ENCODE measurements at places on chromosomes 7 and 10.

DNA sequence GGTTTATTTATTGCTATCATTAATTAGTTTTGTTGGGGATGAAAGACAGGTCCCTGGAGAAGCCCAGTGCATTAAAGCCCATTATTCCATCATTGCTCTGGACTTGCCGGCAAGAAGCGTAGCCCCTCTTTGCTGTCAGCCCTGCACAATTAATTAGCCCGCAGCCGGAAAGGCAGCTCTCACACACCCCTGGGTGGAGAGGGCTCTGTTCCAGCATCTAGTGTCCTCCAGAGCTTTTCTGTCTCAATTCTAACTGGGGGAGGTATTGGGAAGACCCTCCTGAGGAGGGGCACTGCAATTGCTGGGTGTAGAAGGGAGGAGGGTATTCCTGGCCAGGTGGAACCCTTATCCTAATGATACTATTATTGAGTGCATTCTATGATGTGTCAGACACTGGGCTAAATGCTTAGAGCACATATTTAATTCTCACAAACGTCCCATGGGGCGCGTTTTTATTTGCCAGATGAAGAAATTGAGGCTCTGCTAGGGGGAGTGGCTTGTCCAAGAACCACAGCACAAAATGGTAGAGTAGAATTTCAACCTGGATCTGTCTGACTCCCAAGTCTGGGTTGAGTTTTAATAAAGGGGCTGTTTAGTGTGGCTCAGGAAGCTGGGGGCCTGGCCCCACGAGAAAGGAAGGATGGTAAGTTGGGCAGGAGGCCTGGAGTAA is 148.1 kb upstream of the PCBD1 start:
- DNase-seq: no peak

GRCh38 chr10:60954035-60954434 is 10.1 kb upstream of the RHOBTB1 start:
- DNase-seq: no peak

GRCh38 chr7:36284456-36285090 is 105.1 kb upstream of the ANLN start:
- DNase-seq: no peak

- DNase-seq: no peak
These were observed 22.6 kb downstream of the PDIA4 start for GRCh38 chr7:149005427-149006344.

- peak; percentile 8 for DNase-seq
These were observed 6.7 kb upstream of the SMNDC1 start for GRCh38 chr10:110311357-110311949.

DNA sequence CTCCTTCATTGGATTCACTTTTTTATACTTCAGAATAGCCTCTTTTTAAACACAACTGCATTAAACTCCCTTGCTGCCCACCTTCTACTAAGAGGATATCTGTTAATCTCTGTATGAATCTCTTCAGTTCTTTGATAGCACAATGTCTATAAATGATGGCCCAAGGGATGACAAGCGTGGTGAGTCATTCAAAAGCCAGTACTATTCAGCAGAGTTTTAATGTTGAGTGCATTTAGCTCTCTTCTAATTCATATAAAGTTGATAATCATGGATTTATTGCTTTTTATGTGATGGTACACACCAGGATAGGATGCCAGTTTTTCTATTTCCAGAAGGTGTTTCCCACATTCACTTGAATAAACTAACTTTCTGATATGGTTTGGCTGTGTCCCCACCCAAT is 57.4 kb upstream of the HECTD2 start:
- no peak for DNase-seq

DNA sequence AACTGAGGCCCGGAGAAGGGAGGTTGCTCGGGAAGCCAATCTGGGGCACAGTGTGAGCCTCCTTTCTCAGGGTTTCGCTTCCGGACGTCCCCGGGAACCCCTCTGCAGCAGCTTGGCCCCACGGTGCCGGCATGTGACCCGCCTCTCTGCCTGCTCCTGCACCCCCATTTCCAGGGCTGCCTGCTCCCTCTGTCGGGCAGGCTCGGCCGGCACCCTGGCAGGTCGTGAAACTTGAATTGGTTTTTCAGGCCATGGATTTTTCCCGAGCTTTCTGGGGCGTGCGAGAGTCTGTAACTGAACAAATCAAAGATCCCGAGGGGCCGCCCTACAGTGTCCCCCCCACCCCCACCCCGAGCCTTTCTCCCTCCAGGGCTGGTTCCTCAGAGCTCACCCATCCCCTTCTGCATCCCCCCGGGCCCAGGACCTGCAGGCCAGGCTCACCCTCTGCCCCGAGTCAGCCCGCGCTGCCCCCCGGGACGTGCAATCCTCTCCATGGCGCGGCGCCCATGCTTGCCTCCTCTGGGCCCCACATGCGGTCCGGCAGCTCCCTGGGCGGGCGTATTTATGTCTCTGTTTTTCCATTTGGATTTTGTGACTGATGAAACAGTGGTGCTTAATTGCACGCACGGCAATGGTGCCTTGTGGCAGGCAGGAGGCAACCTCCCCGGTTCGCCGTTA is 58.1 kb downstream of the UNCX start:
- DNase-seq: no peak

DNA sequence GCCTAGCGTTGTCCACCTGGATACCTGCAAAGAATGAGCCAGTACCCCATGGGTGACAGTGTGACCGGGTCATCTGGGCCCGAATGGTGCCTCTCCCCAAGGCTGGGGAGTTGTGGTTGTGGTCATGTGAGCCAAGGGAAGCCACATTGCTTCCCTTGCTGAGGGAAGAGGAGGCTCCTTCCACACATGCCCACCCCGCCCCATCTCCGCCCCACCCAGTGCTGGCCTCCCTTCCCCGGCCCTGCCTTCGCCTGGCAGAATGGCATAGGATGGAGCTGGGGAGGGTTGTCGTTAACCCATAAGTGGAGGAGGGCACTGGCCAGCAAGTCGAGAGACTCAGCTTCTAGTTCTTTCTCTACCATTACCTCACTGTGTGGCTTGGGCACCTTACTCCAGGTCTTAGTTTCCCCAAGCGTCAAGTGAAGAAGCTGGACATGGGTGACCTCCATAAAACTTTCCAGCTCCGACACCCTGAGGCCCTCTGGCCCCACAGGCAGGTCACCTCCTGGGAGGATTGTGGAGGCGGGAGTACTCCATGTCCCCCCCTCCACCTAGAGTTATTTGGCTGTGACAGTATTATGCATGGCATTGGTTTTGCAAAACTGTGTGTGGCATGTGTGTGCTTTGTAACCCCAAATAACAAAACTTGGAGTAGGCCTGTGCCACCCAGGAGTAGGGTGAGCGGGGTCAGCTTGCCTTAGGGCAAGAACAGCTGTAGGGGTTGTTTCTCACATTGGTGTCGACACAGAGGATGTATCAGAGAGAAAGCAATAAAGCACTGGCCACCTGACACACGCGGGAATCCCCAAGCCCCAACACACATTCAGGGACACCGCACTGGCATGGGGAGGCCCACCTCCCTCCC is 90.5 kb upstream of the MACROH2A2 start:
- DNase-seq: no peak

- peak; percentile 16 for DNase-seq
These were observed 32.4 kb upstream of the MTPN start for GRCh38 chr7:136009488-136010079.

GRCh38 chr7:39620486-39620885 is 2.9 kb upstream of the RALA start:
- DNase-seq: no peak

- no peak for DNase-seq
These were observed 259.1 kb downstream of the PRPF18 start for GRCh38 chr10:13845897-13846296.

DNA sequence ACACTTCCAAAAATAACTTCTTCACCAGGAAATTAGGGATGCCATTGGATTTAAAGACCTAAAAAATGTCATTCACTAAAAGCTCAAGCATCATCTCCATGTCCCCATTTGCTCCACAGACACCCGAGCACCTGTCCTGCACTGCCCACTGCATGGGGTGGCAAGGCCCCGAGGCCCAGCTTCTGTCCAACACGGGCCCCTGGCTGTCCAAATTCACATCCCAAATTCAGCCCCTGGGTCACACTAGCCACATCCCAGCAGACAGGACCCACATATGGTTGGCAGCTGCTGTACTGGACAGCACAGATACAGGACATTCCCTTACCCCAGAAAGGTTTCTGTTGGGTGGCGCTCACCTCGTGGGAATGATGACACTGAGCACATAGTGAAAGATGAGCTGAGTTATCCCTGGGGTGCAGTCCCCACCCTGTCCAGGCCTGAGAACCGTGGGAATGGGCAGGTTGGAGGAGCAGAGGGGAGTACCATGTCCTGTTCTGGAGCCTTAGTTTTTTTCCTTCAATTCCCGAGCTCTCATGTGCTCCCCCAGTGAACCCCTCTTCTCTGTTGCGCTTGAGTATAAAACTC is 55.3 kb downstream of the CSGALNACT2 start:
- no peak for DNase-seq

DNA sequence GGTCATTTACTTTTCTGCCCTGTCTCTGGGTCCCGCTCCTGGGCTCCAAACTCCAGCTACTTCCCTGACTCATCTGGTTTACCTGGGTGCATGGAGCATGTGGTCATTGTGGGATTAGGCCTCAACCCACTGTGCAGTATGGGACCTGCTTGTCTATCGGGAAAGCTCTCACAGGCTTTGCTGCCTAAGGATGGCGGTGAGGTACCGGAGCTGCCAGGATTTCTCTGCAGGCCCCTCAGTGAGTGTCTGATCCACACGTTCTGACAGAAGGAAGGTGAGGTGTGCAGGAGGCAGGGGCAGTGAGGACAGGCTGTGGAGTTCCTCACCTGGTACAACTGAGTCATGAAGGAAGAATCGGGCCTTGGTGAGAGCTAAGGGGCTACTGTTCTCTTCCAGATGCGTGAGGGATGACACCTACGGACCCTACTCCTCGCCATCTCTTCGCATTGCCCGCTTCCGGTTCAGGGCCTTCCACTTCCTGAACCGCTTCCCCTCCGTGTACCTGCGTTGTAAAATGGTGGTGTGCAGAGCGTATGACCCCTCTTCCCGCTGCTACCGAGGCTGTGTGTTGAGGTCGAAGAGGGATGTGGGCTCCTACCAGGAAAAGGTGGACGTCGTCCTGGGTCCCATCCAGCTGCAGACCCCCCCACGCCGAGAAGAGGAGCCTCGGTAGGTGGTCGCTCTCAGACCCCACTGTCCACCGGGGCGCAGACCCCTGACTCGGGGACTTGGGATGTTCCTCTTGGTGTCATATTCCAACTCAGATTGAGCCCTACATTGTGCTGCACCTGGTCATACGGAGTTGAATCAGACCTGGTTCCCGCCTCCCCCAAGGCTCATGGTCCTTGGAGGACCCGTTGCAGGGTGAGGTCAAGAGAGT is 56.7 kb downstream of the C10orf120 start:
- DNase-seq: no peak

DNA sequence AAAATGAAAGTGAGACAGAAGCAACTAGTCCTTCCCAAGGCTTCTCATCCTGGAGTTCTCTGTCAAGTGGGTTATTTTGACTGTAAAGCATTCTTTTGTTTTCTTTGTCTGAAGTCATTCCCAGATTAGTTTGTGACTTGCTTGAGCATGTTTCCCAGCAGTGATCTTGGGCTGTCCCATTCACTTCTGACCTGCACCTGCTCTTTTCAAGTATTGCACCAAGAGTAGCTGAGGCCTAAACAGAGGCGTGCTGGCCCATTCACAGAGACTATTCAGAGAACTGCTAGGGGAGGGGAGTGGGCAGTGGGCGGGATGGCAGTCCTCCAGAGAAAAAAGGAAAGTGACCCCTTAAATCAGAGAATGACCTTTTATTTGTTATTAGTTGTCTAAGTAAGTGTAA is 61.3 kb downstream of the CACNA2D1 start:
- no peak for DNase-seq

GRCh38 chr10:59361663-59362143 is 646 bp downstream of the FAM13C start:
- no peak for DNase-seq

DNA sequence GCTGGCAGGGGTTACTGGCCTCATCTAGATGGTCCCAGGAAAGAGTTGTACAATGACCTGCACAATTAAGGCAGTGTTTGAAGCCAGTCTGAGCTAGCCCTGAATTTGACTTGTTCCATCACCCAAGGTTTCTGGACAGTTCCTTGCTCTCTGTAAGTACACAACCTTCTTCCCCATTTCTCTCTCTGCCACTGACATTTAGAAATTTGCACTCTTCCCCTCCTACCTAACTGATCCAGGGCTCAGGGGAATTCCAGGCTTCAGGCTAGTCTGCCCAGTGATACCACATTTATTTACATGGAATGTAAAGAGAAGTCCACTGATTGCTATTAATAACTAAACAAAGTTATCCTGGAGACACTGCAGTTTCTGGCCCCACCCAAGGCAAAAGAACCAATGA is 139.0 kb upstream of the GPR26 start:
- DNase-seq: no peak

- peak; percentile 52 for DNase-seq
These were observed 5.4 kb upstream of the DMTF1 start for GRCh38 chr7:87146740-87147386.

DNA sequence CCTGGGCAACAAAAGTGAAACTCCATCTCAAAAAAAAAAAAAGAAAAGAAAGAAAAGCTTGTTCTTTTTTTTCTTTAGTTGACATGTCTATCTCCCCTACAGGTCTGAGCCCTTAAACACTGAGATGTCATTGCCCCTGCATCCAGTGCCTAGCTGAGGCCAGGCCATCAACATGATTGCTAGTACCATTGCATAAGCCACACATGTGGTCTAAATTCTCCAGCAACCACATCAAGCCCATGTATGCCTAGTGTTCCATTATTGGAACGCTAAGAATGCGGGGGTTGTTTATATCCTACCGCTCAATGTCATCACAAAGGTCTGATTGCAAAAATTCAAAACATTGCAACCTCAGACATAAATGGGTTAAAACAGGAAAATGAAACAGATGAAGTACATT is 62.7 kb downstream of the NPTX2 start:
- no peak for DNase-seq

DNA sequence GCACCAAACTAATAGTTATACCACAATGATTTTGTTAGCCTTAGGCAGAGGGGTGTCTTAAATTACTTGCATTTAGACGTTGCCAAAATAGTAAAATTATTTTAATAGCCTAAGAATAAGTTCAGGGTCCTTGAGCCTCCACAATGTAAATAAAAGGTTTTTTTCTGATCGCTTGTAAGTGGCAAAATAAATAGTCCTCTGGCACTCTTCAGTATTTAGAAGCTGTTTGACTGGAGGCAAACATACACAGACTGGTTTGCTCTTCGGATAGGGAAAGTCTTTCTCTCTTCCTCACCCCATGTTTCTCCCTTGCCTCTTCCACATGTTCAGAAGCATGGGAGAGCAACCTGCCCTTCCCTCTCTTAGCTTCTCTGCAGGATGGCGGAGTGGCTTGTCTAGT is 49.5 kb upstream of the FAM180A start:
- no peak for DNase-seq

GRCh38 chr10:11906714-11907113 is 83.6 kb downstream of the PROSER2 start:
- DNase-seq: no peak
